Stimulated activated CD8-positive, alpha-beta memory T cell treated with anti-CD3 and anti-CD28 coated beads, Interleukin-2, amount 100 ng/mL, for 1 hour (primary cell): ENCODE measurements at places on chromosomes 11 and 22.

DNA sequence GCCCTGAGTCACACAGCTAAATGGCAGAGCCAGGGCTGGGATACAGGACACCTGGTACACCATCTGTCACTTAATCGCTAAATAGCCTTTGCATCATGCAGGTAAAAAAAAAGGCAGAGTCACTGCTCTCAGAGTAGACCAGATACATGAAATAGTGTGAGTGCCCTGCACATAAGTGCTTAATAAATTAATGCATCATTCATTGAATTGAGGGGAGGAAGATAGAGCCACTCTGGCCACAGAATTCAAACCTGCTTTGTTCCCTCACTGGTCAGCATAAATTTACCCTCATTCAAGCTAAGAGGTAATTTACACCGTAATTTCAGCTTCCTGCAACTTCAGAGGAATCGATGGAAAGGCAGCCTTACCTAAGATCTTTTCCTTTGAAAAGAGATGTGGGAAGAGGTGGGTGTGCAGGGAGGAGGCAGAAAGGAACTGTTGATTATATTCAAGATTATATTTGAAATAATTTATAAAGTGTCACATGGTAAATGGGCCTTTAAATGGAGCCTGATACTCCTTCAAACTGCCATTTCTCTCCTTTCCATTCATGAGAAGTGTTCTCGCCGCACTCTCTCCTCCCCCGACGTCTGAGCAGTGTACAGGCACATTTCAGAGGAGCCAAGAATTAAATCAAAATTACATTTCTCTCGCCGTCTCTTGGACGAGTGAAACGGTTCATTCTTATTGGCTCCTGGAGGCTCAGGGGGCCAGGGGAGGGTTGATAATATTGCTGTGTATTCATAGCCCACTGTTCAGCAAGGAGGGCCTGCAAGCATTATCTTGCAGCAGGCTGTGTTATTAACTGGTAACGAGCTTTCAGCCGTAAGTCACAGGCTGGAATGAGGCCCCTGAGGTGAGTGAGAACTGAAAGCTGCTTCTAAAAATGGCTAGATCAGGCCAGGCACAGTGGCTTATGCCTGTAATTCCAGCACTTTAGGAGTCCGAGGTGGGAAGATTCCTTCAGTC is 52.2 kb upstream of the HMGXB4 start:
- no peak for DNase-seq

GRCh38 chr11:4071325-4071724 is 23.3 kb upstream of the RRM1 start:
- no peak for DNase-seq

- no peak for DNase-seq
These were observed 2.6 kb upstream of the FTH1 start for GRCh38 chr11:61969838-61970662.

DNA sequence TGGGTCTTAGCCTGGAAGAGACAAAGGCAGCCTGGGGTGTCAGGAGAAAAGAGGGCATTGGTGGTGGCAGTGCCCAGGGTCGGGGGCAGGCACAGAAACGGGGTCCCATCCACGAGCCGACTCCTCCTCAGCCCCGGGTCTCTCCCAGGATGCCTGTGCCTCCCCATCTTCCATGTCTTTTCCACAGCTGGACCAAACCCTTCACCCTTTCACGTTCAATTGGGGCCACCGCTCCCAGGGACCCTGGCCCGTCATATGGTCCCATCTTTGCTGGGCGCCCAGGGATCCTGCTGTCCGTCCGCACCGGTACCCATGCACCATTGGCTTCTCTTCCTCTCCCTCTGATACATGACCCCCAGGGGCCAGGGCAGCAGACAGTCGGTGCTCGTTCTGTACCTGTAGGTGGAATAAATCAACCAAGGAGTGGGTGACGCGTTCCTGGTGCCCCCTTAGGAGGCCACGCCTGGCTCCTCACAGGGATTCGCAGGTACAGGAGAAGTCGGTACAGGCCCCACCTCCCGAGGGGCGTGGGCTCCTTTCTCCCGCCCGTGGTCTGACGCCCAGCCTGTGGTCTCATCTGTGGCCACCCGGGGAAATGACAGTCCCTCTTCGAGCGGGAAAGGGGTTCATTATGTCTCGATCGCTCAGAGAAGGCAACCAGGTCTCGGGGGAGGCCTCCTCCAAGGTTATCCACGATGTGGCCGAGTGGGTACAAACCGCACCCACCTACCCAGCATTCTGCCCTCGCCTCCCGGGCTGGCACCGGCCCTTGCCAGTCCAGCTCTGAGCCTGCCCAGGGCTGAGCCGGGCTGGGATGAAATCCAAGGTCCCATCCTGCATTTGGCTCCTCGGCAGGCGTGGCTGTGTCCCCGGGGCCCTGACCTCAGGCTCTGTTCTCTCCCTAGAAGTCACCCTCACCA is 1493.6 kb downstream of the BRD1 start:
- no peak for DNase-seq

DNA sequence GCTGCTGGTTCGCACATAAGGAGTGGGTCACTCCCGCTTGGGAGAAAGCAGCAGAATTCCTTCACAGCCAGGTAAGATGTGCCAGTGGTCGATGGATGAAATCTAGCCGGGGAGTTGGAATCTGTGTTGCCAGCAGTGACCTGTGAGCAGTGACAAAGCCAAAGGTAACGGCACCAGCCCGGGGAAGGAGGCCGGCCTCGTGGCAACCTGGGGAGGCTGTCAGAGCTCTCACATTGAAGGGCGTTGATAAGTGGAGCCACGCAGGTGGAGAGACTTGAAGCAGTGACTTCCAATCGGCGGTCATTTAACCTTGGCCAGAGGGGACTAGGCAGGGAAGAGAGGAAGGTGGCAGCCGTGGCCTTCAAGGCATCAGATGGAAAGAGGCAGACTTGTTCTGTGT is 58.8 kb downstream of the ARHGAP8 start:
- no peak for DNase-seq

DNA sequence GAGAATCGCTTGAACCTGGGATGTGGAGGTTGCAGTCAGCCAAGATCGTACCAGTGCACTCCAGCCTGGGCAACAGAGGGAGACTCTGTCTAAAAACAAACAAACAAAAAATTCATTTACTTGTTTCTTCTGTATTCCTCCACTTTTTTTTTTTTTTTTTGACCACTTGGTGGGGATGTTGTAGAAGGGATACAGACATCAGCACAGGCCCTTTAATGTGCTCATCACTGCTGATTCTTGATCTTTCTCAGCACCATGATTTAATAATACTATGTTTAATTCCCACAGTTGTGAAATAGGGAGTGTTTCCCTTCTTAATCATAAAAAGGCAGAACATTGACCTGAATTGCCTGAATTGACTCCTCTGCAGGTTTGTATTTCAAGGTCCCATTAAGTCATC is 4.5 kb downstream of the TTC9C start:
- DNase-seq, result no peak

DNA sequence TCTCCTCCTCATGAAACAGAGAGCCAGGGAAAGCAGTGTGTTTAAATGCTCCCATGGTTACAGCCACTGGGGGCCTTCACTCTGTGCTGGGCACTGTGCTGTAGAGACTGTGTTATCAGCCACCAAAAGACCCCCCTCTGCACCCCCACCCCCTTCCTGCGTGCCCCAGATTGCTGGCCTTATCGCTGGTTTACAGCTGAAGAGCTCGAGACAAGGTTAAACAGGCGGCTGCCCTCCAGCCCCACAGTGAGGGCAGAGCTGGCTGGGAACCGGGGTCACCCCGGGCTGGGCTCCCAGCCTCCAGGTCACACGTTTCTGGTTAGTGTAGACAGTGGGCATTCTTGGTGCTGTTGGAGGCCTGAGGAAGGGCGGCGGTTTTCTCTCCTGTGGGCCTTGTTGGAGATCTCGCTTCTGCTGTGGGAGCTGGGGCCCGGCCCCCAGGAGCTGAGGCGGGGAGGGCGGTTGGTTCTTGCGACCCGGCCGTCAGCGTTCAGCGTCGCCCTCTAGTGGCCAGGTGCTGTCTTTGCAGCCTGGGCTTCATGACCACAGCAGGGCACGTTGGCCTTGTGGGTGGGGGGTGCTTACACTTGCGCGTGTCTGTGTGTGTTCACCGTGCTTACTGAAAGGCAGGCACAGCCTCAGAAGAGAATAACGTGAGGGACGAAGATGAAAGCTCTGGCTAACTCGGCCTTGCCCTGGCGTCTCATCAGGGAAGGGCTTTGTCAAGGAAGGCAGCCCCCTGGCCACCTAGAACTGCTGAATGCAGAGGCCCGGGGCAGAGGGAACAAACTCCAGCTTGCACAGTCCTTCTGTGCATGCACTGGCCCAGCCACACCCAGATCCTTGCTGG is 40.8 kb downstream of the TBC1D22A start:
- peak; percentile 46 for DNase-seq

DNA sequence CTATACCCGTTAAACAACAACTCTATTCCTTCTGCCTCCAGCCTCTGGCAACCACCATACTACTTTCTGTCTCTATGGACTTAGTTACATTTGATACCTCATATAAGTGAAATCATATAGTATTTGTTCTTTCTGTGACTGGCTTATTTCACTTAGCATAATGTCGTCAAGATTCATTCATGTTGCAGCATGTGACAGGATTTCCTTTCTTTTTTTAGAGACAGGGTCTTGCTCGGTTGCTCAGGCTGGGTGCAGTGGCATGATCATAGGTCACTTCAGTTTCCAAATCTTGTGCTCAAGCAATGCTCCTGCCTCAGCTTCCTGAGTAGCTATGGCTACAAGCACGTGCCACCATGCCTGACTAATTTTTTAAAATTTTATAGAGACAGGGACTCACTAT is 29.4 kb upstream of the SORL1 start:
- no peak for DNase-seq

DNA sequence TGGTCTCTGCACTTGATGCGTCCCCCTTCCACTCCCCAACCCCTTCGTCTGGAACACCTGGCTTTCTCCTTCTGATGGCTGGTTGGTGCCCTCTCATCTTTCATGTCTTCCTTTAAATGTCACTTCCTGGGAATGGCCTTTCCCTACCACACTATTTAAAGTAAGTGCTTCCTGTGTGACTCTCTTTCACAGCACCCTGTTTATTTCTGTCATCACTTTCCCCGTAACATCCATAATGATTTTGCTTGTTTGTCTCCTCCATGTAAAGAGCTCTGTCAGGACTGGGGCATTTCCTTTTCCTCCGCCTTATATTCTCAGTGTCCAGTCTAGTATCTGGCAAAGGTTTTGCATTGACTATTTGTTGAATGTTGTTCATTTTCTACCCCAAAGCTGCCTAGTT is 143.0 kb downstream of the DBX1 start:
- no peak for DNase-seq

GRCh38 chr22:44821741-44822475 is 69.5 kb downstream of the ARHGAP8 start:
- no peak for DNase-seq

DNA sequence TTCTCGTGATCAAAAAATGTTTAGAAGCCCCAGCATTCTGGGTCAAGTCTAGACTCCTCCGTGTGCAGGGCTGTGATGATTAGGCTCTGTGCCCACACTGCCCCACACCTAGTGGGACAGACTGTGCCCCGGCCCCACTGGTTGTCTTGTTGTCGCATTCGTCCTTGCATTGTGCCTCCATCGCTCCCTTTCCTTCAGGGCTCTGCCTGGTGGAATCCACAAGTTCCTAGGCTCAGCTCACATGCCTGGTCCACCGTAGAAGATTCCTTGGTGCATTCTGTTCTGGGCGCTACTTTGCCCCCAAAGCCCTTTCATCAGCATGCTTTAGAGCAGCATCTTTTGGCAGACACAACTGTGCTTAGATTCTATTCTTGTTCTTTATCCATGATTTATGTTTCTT is 23.5 kb upstream of the THY1 start:
- no peak for DNase-seq

GRCh38 chr11:116170526-116171120 is 602.2 kb downstream of the BUD13 start:
- DNase-seq, result no peak

- DNase-seq, result no peak
These were observed 557.3 kb upstream of the ANO5 start for GRCh38 chr11:21635394-21636145.

- DNase-seq, result no peak
These were observed 110.2 kb downstream of the ST3GAL4 start for GRCh38 chr11:126465573-126466188.

- DNase-seq, result no peak
These were observed 18.1 kb downstream of the DUSP8 start for GRCh38 chr11:1553808-1554594.

GRCh38 chr11:79200398-79201070 is 240.3 kb downstream of the TENM4 start:
- DNase-seq, result no peak

- no peak for DNase-seq
These were observed 95.4 kb upstream of the TIMP3 start for GRCh38 chr22:32706149-32706548.

- no peak for DNase-seq
These were observed 1.4 kb downstream of the DTX4 start for GRCh38 chr11:59173080-59173963.

- DNase-seq, result no peak
These were observed 38.9 kb upstream of the EED start for GRCh38 chr11:86205421-86206336.

GRCh38 chr11:117303101-117303500 is 12.0 kb downstream of the BACE1-AS start:
- DNase-seq, result no peak

DNA sequence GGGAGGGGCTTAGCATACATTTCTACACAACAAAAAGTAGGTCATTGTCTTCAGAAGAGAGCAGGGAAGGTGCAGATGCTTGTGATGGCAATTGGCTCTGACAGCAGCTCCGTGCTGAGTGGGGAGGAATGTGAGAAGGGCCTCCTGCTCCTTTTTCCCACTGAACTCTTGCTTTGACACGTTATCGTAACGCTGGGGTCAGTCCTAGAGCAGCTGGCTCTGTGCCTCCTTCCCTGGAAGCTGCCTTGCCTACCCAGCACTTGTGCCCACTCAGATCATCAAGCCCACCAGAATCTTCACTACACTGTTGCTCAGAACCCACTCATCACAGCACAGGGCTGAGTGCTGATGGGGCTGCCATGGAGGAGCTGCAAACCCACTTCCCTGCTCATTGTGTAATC is 14.9 kb upstream of the NAV2 start:
- no peak for DNase-seq

DNA sequence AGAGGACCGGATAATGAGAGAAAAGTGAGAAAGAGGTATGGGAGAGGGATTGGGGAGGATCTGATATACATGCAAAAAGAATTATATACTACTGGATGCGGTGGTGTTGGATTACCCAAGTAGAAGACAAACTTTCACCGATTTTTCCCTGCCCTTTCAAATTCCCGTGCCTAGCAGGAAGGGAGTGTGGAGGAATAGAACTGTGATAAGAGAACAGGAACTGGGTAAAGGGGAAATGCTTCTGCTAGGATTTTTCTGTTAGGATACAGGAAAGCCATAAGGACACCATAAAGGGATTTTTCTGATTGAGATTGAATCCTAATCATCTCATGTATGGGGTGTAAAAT is 480 bp upstream of the MTMR2 start:
- no peak for DNase-seq

- DNase-seq, result no peak
These were observed 53.0 kb downstream of the DDI1 start for GRCh38 chr11:104089481-104089880.

GRCh38 chr22:49042066-49042465 is 785.6 kb downstream of the BRD1 start:
- no peak for DNase-seq

- no peak for DNase-seq
These were observed 53.5 kb downstream of the ENTHD1 start for GRCh38 chr22:39839917-39840510.
